Ovary (tissue), 10 donors: ENCODE measurements at places on chromosomes 11 and 22. TPM values are rescaled to one million over a fixed set of nuclear protein-coding genes. Genes with fewer than 3 reads are reported as not detected.

- DNase-seq, result no peak
These were observed 66.3 kb downstream of the CABIN1 start for GRCh38 chr22:24077416-24077815.

GRCh38 chr11:44382118-44382517, 72.2 kb upstream of the ALX4 start:
- DNase-seq, result no peak

DNA sequence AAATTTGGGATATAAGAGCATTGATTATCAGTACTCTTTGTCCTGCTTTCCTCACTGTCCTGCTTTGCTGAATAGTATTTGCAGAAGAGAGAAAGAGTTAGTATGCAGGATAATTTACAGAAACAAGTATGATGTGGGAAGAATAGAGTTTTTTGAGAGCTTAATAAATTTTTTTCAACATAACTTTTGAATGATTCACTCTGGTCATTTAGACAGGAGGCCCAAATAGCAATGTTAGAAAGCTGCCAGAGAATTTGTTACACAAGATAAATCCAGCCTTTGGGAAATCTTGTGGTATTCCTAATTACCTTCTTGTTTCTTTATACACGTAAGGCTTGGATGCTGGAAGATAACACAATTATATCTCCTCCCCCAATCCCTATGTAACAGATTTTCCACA, 484.6 kb downstream of the CNTN5 start:
- no peak for DNase-seq

DNA sequence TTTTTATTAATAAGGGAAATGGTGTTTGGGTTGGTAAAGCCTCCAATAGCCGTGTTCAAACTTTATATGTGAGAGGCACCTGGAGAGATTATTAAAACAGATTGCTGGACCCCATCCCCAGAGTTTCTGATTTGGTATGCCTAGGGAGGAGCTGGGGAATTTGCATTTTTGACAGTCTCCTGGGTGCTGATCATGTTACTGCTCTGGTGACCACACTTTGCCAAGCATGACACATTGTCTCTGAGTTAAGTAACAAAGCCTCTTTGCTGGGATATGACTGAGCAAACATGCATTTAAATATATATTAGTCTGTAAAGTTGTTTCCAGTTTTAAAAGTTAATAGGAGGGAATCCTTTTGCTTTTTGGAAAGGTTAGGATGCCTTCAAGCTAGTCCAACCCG, 140.4 kb downstream of the NAV2 start:
- DNase-seq, result no peak

The UBQLNL gene
- polyA plus RNA-seq, result 0.87 TPM

DNA sequence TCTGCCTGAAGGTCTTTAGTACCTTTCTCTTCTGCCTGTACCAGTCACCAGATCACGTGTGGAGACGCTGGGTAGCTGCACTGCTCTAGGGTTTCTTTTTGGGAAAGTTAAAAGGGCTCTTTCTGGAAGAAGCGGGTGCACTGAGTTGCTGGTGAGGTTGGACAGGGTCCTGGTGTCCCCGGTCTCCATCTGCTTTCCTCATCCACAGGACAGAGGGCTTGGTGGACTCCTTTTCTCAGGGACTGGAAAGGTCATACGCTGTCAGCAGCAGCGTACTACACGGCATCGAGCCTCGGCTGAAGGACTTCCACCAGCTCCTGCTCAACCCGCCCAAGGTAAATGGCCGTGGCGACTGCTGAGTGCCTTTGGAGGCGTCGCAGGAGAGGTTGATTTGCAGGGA, 52.8 kb downstream of the SBF1 start:
- DNase-seq, result no peak

DNA sequence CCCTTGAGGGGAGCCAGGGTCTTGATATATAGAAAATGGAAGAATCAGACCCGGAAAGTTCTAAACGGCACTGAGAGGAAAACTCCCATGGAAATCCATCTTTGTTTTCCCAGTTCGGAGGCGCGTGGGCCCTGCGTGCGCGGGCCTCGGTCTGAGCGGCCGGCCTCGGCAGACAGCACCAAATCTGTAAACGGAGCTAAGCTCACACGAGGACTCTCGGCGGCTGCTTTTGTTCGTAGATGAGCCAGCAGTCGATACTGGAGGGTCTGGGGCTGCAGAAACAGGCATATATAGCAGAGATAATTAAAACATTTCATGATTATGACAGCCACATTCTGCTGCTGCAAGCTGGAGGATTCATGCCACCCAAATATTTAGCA, 68.5 kb upstream of the PPARA start:
- DNase-seq, result no peak

GRCh38 chr22:23276656-23277582, 96.6 kb downstream of the BCR start:
- no peak for DNase-seq

DNA sequence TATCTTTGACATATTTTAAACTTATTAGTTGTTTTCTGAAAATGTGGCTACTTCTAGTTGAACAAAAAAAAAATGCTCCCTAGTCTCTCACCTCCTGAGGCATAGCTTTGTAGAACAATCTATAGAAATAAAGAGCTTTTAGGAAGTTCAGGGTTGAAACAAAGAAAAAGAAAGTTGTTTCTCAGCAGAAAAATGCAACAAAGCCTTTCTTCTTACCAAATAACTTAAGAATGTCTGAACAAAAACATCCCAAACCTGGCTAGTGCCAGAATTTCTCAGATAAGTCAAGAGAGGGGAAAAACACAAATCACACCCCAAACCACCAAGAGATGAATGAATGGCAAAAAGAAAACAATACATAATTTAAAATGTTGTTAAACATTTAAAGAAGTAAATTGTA, 114.1 kb downstream of the MAML2 start:
- DNase-seq, result no peak

GRCh38 chr22:35930933-35931332, 97.7 kb downstream of the RBFOX2 start:
- DNase-seq, result no peak

The LMO2 gene
- 48.2 TPM for polyA plus RNA-seq

DNA sequence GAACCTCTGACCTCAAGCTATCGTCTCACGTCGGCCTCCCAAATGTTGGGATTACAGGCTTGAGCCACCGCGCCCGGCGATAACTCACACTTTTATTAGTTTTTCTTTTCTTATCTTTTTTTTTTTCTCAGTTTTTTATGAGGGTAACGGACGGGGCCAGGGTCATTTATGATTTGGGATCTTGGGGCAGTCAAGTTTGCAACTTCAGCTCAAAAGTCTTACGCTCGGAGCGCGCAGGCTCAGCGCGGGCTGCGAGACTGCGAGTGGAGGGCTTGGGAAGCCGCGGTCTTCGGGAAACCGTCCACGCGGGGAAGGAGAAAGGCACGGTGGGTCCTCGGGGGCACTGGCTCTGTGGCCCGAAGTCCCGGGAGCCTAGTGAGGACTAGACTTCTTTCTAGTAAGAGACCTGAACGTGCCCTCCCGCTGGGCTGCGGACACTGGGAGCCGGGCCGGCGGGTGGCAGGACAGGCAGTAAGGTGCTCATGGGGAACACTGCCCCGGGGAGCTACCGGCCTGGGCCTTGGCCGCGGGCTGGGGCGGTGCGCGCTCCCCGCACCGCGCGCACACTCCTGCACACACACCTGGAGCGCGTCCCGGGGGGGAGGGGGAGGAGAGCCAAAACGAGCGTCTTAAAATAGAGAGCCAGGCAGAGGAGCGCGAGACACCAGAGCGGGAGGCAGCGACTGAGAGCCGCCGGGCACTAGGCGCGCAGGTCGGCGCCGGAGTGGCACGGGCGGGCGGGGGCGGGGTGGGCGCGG, 476 bp upstream of the BARX2 start:
- no peak for DNase-seq

DNA sequence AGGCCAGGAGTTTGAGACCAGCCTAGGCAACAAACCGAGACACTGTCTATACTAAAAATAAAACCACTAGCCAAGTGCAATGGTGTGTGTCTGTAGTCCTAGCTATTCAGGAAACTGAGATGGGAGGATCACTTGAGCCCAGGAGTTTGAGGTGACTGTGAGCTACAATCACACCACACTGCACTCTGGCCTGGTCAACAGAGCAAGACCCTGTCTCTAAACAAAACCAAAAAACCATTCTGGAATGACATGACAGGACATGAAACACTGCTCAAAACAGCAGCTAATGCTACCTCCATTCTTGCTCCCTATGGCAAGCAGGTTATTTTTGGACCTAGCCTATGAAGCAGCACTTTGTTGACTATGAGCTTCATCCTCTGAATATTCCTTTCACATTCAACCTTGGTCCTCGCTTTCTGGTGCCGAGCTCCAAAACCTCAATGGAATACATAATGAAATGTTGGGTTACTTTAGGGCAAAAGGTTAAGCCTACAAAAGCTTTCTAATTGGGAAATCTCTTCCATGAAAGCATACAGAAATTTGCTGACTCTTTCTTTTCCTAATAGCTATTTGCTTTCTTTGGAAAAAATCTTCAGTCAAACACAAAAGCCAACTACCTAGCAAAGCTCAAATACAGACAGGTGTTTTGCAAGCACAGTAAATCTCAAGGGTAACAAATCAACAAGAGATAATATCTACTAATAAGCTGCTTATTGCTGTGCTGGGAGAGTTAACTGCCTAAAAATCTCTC, 21.1 kb downstream of the SIK3 start:
- DNase-seq, result no peak

The IGLL1 gene
- polyA plus RNA-seq, result not detected
